ENCODE measurements at places on chromosomes 4 and X. TPM values are rescaled to one million over a fixed set of nuclear protein-coding genes. Genes with fewer than 3 reads are reported as not detected.

DNA sequence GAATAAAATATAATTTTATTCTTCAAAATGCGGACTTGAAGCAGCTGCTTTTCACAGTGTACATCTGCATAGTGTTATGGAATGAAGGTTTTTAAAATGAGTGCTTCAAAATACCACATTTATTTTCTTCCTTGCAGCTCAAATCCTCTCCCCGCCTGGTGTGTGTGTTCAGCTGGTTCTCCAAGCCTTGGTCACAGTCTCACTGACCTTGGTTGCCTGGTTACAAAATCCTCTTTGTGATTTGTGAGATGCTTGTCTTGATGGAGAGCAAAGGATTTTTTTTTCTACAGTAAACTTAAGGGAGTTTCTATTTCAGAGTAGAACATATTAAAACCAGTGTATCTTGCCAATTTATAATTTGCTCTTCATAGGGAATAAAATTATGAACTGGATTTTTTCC, 139.2 kb downstream of the PCDH18 start:
- DNase-seq, result peak; percentile 60

The BMP3 gene
- not detected for total RNA-seq

GRCh38 chr4:90598741-90599140, 471.5 kb downstream of the CCSER1 start:
- no peak for DNase-seq

- peak; percentile 44 for DNase-seq
These were observed 30.7 kb downstream of the MSN start for GRCh38 chrX:65697915-65698796.

The ZBTB33 gene
- total RNA-seq, result 12.9 TPM

The CCNB3 gene
- 4.3 TPM for total RNA-seq

GRCh38 chr4:153154007-153154975, 50.0 kb upstream of the TRIM2 start:
- peak; percentile 69 for DNase-seq

The EXOC1L gene
- not detected for total RNA-seq

DNA sequence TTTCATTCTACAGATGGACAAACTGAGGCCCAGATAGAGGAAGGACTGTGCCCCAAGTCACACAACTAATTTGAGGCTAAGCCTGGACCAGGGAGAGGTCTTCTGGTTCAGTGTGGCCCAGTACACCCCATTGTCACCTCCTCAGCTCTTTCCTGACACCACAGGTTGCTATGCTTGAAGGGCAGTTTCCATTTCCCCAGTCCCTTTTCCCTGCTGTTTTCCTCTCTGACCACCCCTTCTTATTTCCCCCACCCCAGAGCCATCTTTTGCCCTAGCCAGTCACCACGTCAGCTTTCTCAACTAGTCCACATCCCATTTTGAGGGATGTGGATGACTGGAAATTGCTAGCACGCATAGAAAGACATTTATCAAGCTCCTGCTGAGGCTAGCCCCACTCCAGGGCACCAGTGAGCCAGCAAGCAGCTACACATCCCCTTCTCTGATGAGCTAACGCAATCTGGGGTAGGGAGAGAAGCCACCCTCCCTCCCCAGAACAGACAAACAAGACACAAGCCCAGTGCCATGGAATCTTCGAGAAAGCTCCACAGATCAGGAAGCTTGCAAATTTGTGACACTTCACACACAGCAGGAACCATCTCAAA, 1.3 kb downstream of the GABRE start:
- DNase-seq, result no peak

DNA sequence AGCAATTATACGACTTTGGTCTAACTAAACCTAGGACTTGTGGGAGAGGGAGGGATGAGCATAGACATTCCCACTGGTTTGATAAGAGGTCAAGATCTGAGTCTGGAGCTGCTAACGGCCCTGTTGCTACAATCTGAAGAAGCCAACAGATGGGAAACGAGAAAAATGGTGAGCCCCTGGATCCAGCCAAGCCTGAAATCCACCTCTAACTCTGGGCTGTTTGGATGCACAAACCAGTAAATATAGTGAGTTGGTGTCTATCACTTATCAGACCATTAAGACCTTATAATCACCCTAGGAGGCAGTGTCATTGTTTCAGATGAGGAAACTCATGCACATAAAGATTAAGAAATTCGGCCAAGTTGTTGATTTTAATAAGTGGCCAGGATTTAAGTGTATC, 50.5 kb downstream of the ADGRA3 start:
- no peak for DNase-seq

The ZNF711 gene
- 0.86 TPM for total RNA-seq

DNA sequence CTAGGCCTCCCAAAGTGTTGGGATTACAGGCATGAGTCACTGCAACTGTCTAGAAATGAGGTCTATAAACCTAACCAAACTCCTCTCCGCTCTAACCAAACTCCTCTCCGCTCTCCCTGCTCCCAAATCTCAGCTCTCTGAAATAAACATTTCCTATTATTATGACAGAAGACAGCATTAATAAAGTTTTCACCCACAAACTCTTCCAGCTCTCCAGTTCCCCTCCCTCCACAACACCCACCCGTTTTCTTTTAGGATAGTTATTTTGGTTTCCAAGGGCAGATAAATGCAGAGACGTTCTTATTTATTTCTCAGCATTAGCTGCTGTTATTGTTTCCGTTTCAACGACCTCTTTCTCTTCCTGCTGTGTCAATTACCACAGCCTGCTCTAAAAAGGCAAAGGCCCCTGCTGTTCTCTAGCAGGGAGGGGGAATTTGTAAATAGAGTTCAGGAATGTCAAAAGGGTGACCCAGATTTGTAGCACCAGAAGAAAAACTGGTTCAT, 13.3 kb upstream of the SCD5 start:
- peak; percentile 45 for DNase-seq

DNA sequence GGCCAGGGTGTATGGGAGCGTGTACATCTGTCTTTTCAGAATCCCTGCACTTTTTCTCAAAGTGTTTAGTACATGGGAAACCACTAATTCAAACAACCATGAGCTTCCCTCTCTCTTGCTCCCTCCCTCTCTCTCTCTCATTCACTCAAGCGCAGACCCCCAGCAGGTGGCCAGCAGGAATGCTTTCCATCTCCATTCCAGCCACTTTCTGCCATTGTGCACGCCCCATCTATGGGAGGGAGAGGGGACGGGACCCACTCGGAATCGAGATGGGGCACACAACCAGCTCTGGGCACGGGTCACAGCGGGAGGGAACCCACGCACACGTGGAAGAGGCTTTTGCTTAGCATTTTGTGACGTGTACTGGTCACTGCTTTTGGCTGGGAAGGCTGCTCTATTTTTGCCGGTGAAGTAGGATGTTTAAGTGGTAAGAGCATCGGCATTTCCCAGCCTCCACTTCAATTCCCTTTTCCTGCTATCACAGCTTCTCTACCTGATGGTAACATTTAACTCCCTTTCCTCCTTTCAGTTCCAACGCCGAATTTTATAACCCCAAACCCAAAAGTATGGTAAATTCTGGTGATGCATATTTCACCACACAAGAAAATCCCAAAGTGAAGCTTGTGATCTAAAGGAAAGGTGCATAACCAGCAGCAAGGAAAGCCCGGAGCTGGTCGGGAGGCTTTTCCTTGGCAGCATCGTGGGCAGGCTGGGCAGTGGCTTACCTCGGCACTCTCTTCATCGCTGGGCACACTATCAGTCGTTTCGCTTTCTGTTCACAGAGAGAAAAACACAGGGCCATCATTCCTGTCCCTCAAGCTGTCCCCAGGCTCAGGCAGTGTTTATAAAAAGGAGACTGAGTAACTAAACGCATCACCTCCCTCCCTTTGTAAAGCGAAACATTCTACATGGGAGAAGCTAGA, 84.1 kb downstream of the IRF2 start:
- no peak for DNase-seq

- peak; percentile 78 for DNase-seq
These were observed at the start of gene SLC10A7 for GRCh38 chr4:146521541-146522097. TSS of gene SLC10A7 (minus strand) at chr4:146521940. CDS start at chr4:146521717, 223 bp downstream.

GRCh38 chrX:130485870-130486269, 84.1 kb downstream of the RBMX2 start:
- DNase-seq, result no peak

The RASGEF1B gene
- total RNA-seq, result not detected

DNA sequence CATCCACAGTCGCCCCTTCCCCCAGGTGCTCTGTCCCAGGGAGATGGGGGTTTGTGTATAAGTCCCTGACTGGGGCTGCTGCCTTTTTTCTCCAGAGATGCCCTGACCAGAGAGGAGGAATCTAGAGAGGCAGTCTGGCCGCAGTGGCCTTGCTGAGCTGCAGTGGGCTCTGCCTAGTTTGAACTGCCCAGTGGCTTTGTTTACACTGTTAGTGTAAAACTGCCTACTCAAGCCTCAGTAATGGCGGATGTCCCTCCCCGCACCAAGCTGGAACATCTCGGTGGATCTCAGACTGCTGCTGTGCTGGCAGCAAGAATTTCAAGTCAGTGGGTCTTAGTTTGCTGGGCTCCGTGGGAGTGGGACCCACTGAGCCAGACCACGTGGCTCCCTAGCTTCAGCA, 102.6 kb upstream of the GIMD1 start:
- DNase-seq, result no peak

DNA sequence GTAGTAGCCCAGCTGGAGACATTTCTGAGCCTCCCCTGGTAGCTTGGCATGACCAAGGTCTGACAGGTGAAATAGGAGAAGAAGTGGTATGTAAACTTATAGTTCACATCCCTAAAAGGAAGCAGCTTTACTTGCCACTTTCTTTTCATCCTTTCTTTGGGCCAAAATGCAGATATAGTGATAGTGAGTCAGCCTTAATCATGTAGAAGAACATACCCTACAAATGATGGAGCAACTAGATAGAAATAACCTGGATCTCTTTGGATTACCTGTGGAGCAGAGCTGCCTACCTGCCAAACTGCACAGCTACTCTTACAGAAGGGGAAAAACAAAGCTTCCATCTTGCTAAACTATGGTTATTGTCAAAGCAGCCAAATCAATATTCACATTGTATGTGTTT, 106.7 kb upstream of the LCORL start:
- no peak for DNase-seq

- DNase-seq, result no peak
These were observed 100.9 kb upstream of the TBC1D9 start for GRCh38 chr4:140857111-140857510.

GRCh38 chr4:150329373-150329772, 251.1 kb downstream of the DCLK2 start:
- peak; percentile 30 for DNase-seq

GRCh38 chr4:81565142-81565870, 93.6 kb upstream of the RASGEF1B start:
- DNase-seq, result peak; percentile 12

DNA sequence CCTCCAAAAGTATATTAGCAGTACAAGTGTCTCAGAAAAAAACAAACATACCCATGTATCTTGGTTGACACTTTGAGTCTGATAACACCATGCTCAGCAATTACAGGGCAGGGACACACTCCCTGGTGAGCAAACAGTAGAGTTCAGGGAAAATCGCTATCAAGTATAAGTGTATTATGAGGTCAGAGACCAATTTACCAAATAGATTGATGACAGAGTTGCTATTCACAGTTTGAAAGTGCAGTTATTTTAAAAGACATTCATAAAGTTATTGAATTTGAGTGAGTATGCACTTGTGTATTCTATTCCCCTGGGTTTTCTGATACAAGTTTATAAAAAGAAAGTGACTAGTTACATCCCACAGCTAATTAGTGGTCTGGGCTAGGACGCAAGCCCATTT, 10.2 kb upstream of the LONRF3 start:
- no peak for DNase-seq

DNA sequence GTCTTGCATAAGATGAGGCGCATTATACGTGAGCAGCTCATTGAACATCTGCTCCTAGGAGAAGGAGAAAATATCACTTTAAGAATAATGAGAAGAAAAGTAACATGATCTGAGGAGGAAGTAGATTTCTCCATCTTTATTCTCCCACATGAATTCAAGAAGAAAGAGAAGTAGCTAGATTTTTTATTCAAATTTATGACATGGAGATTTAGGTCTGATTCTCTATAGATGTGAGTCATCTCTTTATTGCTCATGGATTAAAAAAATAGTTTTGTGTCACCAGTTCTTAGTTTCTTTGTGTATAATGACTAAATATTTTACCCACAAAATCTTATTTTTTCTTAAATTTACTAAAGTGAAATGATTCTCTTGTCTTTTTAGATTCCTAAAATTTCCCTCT, 40.4 kb downstream of the HPGDS start:
- DNase-seq, result no peak

DNA sequence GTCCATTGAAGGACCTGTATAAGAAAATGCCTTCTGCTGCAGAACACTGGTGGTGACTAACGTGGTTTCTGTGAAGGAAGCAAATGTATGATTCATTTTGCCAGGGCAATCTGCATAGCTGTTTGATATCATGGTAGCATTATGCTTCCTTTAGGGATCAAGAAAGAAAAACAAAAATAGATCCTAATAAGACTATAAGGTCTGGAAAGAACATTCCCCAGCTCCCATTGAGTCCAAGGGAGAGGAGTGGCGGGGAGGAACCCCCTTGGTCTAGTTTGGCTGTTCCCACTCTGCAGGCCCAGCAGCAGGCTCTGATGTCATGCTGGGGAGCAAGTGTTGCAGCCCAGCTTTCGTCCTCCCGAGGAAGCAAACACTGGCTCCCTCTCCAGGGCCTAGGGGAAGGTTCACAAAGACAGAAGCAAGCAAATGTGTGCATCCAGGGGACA, 154.5 kb upstream of the GALNT7 start:
- DNase-seq, result no peak

DNA sequence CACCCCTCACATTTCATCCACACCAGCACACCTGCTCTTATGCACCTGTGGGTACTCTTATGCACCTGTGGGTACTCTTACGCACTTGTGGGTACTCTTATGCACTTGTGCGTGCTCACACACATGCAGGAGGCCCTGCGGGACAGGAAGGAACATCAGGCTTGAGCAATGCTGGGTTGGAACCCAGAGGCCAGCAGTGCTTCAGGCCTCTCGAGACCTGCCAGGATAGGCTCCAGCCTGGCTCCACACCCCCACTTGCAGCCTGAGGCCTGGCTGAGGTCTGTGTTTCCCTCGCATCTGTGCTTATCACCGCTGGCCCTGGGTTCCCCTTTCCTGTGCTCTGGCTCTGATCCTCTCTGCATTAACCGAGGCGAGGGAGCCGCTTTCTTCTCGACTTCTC, 34.7 kb downstream of the SORCS2 start:
- DNase-seq, result no peak

The HS3ST1 gene
- not detected for total RNA-seq

The FAM47C gene
- total RNA-seq, result not detected
